ENCODE measurements at places on chromosomes 3 and 15.

DNA sequence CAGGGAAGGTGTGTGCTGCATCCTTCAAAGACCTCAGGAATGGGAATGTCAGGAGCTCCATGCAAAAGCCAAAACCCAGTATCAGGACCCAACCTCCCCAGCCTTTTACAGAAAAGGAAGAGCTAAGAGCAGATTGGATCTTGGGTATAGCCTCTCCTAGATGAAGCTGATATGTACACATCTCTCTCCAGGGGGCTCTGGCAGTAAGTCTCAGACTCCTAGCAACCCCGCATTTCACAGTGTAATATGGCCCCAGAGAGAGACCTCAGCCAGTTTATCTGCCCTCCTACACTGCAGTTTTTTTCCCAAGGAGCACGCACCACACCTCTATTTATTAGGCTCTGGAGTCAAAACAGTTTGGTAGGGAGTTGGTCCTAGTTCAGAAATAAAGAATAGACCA, 88.2 kb downstream of the RBPMS2 start:
- DNase-seq = no peak

GRCh38 chr3:42349765-42350594, 60.4 kb downstream of the LYZL4 start:
- DNase-seq = no peak

DNA sequence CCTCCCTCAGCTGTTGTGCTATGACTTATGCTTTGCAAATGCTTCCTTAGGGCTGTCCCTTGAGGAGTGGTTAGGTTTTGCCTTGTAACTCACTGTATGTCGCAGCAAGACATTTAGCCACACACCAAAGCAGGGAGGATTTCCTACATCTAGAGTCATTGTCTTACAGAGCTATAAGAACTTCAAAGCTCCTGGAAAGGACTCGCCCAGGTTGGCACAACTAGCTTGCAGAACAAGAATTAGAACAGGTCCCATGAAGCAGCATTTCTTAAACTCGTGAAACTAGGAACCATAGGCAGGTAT, 19.4 kb upstream of the ACAP2 start:
- no peak for DNase-seq

DNA sequence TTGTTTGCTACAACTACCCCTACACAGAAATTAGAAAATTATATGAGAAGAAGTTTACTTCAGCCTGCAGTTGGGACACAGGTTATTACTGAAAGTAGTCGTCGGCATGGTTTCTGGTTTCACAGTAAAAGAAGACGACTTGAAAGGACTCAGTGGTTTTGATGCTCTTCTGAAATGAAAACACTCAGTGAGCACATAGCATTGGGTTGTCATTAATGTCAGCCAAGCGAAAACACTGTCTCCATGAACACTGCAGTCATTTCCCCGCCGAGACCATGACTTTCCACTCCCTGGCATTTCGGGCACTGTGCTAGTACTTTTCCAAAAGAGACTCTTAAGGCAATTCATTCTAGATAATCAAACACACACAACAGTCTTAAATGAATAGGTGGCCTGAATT, 69.2 kb upstream of the ICE2 start:
- no peak for DNase-seq

- DNase-seq = no peak
These were observed 48.3 kb downstream of the MAP6D1 start for GRCh38 chr3:183777016-183777618.

GRCh38 chr3:133466531-133467386, 66.9 kb downstream of the BFSP2 start:
- DNase-seq = no peak

DNA sequence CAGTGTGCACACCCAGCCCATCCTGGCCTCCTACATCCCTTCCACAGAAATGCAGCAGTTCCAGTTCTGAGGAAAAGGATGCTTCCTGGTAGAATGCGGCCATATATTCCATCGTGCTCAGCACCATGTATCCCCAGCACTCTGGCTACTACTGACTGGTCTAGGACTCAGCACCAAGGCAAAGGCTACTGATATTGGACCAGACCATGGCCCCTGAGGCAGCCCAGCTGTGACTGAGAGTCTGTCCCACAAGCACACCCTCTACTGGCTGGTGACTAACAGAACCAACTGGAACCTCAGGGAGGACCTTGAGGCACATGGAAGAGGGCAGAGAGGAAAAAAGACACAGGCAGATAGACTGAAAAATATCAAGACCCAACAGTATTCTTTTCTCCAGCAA, 30.0 kb downstream of the TARS3 start:
- DNase-seq = no peak

- no peak for DNase-seq
These were observed 798.7 kb downstream of the DIPK2A start for GRCh38 chr3:144770281-144770680.

- no peak for DNase-seq
These were observed 172.7 kb upstream of the TP63 start for GRCh38 chr3:189458528-189458927.

DNA sequence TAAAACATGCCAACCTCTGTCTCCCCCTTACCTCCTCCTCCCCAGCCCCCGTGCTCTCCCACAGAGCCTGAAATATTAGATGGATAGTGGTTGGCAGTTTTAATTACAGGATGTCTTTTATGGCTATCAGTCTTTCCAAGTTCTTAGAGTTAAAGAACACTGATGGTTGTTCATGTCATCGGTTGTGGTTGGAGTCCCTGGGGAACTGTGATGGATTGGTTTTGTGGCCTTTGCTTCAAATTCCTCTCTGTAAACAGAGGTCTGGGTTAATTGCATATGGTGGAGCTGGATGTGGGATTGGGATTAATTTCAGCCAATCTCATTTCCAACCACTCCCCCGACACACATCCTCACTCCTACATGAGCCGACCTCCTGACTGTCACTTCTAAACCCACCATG, 164.5 kb upstream of the PROK2 start:
- no peak for DNase-seq

- DNase-seq = no peak
These were observed 175.4 kb downstream of the TBC1D2B start for GRCh38 chr15:77901921-77902750.

DNA sequence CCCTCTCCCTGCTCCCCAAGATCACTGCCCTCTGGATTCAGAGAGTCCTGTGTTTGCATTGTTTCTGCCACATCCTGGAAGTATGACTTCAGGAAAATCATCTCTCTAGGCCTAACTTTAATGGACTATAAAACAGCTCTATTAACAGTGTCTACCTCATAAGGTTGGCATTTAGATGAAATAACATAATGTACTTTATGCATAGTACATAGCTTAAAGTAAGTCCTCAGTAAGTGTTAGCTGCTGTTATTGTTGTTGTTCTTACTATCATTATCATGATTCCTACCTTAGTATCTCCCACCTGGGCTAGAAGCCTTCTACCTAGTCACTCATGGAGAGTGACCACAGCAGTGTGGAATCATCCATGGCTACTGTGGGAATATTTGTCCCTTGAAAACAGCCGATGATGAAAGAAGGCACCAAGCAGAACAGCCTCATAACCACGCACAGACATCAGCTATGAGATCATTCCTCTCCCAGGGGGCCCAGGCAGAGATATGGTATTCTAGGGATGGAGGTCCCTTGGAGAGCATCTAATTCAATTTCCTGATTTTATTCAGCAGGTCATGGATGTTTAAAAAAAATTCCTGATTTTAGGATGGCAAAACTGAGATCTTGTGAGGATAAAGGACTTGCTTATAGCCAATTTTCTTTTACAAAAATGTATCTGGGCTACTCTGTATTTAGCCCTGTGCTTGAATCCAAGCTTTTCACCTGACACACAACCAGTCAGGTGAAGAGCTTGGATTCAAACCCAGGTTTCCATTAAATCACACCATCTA, 1.9 kb downstream of the FSD2 start:
- DNase-seq = no peak

GRCh38 chr3:58569287-58570001, 7.7 kb downstream of the FAM107A start:
- DNase-seq = no peak

- no peak for DNase-seq
These were observed 239.1 kb downstream of the CBLB start for GRCh38 chr3:105629718-105630117.

DNA sequence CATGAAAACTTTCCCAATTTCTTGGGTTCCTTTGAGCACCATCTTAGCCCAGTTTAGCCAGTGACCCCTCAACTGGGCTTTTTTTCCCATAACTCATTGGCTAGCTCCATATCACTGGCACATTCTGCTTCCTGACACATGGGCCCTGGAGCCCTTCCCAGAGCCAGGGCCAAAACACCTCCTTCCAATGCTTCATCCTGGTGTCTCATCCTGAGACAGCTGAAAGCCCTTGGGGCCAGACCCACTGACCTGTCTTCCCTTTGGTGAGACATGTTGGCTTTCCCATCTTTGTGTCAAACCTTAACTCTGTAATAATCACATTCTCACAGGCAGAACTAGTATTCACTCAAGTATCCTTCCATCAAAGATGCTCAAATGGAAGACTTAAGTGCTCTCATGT, 82.6 kb upstream of the SMAD3 start:
- DNase-seq = no peak

All from liver (tissue), 10 donors.